Stimulated activated CD4-positive, alpha-beta T cell treated with anti-CD3 and anti-CD28 coated beads, TNF-alpha, amount 100 ng/mL, for 1 hour (primary cell): ENCODE measurements at places on chromosomes 12 and 14.

GRCh38 chr12:53722450-53723041 is 4.7 kb downstream of the CALCOCO1 start:
- DNase-seq: no peak

- no peak for DNase-seq
These were observed 53.9 kb upstream of the PNMA1 start for GRCh38 chr14:73768107-73768506.

GRCh38 chr12:51889216-51890132 is 1.6 kb downstream of the ANKRD33 start:
- DNase-seq: no peak

DNA sequence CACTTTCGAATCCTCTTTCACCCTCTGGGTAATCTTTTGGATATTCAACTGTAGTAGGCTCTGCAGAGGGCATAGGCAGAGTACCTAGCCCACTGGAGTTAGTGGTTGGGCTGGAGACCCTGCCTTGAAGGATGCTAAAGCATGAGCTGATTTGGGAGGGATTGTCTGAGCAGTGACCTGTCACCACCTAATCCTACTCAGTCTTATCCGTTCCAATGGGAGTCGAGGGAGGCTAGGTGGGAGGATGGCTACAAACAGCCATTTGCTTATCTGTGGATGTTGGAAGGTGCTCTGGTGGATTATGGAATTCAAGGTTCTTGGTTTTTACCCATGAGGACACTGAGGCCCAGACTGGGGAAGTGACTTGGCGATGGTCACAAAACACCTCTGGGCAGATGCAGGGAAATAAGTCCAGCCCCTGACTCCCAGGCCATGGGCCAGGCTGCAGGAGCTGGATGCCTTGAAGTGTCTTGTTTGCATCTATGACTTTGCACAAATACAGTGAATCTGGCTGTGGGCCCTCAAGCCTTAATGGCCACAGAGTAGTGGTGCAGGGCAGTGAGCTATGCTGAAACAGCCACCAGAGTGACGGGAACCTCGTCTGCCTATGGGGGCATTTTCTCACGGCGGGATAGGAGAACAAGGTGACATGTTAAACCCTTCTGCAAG is 3.7 kb downstream of the KMT5A start:
- DNase-seq: no peak

DNA sequence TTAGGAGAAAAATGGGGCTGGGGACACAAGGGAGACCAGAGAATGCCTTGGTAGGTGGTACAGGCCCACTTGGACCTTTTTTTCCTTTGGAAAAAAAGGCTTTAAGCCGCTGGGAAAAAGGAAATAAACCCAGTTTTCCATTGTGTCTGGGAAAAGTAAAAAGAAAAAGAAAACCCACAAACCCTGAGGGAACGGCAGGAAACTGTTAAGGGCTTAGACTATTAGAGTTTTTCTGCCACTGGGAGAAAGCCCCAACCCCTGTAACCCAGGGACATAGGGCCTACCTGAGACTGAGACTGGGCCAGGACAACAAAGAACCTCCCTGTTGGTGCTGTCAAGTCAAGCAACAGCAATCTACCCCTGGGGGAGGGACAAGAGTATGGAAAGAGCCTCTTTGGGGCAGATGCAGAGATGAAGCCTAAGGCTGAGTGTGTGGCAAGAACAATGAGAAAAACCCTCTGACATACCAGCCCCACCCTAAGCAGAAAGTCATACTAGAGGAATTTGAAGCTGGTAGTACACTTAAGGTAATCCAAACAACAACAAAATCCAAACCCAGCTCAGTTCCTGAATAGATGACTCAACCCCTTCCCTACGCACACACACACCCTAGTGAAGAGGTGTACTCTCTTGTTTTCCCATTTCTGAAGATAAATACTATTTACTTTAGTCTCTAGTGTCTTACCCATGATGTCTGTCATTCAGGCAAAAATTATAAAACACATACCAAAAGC is 22.8 kb downstream of the ATF1 start:
- DNase-seq: no peak

GRCh38 chr12:94998326-94998725 is 5.2 kb downstream of the NDUFA12 start:
- DNase-seq: no peak

GRCh38 chr12:24991209-24992049 is 42.5 kb upstream of the BCAT1 start:
- no peak for DNase-seq

- no peak for DNase-seq
These were observed 4.8 kb upstream of the NINJ2 start for GRCh38 chr12:668090-668481.

GRCh38 chr12:81078469-81079196 is 754 bp downstream of the ACSS3 start:
- DNase-seq: no peak

DNA sequence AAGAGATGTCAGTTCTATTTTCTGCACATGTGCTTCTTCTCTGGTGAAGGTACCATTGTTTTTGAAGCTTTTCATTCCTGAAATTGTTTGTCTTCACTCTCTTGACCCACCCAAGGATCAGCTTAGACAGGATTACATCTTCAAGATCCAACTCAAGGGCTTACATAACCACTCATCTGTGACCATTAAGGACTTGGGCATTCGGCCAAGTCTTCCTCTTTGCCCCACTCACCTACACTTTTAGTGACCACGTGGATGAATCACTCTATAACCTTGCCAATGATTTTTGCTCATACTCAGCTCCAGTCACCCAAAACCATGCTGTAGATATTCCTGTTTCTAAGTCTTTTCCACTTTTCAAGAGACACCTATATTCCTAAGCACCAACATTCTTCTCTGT is 36.5 kb upstream of the SSTR1 start:
- no peak for DNase-seq
